ENCODE measurements at places on chromosomes 12 and 14.

DNA sequence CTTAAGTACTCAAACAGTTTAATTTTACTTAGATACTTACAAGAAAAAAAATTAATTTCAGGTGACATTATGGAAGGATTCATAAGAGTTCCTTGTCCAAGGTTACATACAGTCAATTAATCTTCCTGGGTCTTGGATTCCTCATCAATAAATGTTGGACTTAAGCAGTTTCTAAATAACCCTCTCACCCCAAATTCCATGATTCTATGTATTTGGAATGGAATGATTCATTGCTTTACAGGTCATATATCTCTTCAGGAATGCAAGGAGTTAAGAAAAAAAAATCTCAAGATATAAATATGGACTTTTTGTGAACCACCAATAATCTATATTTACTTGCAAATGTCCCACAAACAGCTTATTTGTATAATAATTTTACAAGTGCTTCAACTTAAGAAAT lies 84.2 kb upstream of the BMP4 start:
- H3K27me3 ChIP-seq = no peaks in the 10 kb centered on the region
- H3K4me3 ChIP-seq = no peak overlapping the region
- no peaks in the 10 kb centered on the region for H3K4me1 ChIP-seq
- H3K36me3 ChIP-seq = no peaks in the 10 kb centered on the region
- no peak overlapping the region for H3K27ac ChIP-seq
- no peak for DNase-seq

GRCh38 chr12:89343127-89343526 lies 9.2 kb downstream of the DUSP6 start:
- H3K4me3 ChIP-seq = no peak overlapping the region
- peaks cover 1% of the 10 kb centered on the region for H3K36me3 ChIP-seq
- H3K4me1 ChIP-seq = peaks cover 15% of the 10 kb centered on the region
- peak; percentile 20 for DNase-seq

GRCh38 chr14:100614803-100615202 lies 27.6 kb upstream of the BEGAIN start:
- H3K27ac ChIP-seq = no peak overlapping the region
- no peak overlapping the region for H3K4me3 ChIP-seq
- H3K36me3 ChIP-seq = no peaks in the 10 kb centered on the region
- H3K4me1 ChIP-seq = peaks cover 5% of the 10 kb centered on the region

- DNase-seq = no peak
- no peaks in the 10 kb centered on the region for H3K27me3 ChIP-seq
- no peaks in the 10 kb centered on the region for H3K36me3 ChIP-seq
Observed at GRCh38 chr14:65774041-65774440, 361.5 kb downstream of the FUT8 start.

DNA sequence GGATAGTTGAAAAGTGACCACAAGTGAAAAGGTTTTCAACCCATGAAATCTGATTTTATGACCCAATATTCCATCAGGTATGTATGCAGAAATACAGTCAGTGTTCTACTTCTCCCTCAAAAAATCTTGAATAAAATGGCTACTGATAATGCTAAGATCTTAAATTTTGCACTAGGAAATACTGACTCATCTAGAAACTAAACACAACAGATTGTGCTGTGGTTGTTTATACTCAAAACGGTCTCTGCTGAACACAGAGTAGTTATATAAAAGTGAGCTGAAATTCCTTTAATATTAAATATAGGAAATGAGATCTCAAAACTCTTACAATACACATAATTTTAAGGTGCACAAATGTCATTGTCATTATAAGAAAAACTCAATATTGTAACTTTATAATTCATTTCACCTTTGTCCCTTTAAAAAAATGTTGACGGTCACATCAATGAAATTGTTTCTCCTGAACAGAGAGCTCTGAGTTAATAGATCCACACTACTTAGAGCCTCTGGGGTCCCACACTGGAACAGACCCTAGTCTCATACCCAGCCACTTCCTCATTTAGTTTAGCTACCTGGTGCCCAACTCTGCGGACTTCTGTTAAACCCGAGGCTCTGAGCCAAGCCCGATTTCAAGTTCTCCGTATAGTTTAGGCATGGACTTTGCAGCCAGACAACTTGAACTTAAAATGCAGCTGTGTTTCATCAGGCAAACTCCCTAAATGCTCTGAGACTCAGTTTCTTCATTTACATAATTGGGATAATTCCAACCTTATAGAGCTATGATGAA lies 9.3 kb downstream of the COCH start:
- no peaks in the 10 kb centered on the region for H3K27me3 ChIP-seq
- no peaks in the 10 kb centered on the region for H3K36me3 ChIP-seq
- H3K4me3 ChIP-seq = no peak overlapping the region
- no peak for DNase-seq
- no peak overlapping the region for H3K27ac ChIP-seq
- no peaks in the 10 kb centered on the region for H3K4me1 ChIP-seq

DNA sequence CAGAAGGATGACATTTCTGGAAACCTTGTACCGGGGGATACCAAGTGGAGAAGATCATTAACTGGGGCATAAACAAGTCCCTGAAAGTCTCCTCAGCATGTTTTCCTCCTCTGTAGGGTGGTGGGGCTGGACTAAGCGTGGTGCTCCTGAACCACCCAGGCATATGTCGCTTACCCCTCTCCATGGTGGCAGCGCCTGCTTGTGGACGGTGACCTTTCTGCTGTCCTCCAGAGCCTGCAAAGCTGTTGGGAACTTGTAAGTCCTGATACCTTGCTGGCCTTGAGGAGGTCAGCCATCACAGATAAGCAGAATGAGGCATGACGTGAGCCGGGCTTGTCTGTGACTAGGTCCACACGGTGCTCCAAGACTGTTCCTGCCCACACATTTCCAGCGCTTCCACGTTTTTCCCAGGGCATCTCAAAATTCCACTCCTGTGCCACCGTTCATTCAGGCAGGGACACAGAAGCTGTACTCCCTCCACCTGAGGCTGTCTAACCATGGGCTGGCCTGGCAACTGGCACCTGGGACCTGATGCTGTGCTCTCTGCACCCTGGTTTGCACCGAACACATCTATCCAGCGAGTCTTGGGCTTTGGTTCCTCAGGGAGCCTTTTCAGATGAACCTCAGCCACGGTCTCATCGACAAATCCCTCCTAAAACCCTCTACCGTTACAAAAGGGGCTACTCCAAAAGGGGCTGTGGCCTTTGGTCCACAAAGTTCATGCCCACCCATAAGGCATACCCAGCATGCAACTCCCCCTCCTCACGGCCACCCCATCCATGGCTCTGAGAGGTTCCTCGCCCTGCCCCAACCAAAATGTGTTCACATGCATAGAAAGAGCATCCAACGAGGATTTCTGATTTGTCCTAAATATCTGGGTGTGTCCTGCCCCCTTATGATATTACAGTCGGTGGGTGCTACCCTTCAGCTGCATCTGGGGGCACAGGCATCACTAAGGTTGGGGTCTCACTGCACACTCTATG lies 199.6 kb upstream of the DIO3 start:
- H3K36me3 ChIP-seq = no peaks in the 10 kb centered on the region
- no peaks in the 10 kb centered on the region for H3K4me1 ChIP-seq
- no peak overlapping the region for H3K4me3 ChIP-seq
- no peak overlapping the region for H3K27ac ChIP-seq

GRCh38 chr14:79325557-79325956 lies 885.7 kb downstream of the DIO2 start:
- no peaks in the 10 kb centered on the region for H3K27me3 ChIP-seq
- no peaks in the 10 kb centered on the region for H3K36me3 ChIP-seq
- no peak overlapping the region for H3K4me3 ChIP-seq
- no peaks in the 10 kb centered on the region for H3K4me1 ChIP-seq
- H3K27ac ChIP-seq = no peak overlapping the region
- DNase-seq = no peak

DNA sequence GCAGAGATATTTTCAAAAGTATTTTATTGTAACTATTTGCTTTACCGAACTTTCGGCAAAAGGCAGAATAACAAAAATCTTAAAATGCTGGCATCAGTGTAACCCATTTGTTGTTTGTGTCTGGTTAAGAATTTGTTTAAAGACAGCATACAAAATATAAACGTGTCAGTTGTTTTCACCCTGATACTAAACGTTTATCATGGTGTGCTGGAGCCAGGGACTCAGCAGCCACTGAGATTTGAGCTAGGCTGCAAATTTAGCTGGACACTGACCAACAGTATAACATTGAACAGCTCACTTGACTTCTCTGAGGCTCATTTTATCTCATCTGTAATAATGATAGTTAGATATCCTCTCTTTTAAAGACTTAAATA lies 183.7 kb downstream of the TMTC3 start:
- H3K27ac ChIP-seq = no peak overlapping the region
- DNase-seq = no peak
- no peak overlapping the region for H3K4me3 ChIP-seq
- H3K4me1 ChIP-seq = no peaks in the 10 kb centered on the region
- no peaks in the 10 kb centered on the region for H3K27me3 ChIP-seq
- H3K36me3 ChIP-seq = no peaks in the 10 kb centered on the region

DNA sequence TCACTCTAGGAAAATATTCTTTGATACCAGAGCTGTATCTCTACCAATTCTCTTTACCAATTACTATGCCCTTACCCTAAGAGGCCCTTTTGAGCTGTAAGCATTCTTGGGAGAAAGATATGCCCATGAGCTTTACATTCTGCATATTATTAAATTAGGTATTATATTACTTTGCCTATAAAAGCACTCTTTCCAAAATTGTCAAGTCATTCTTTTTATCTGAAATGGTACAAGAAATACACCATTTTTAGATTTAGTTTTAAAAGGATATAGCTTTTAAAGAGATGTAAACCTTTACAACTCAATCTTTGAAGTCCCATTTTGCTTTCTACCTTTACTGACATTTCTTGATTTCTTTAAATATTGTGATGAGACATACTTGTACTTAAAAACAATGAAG lies 343.5 kb downstream of the C12orf50 start:
- no peak overlapping the region for H3K4me3 ChIP-seq
- H3K36me3 ChIP-seq = no peaks in the 10 kb centered on the region
- H3K27ac ChIP-seq = no peak overlapping the region
- DNase-seq = no peak
